Dermis microvascular lymphatic vessel endothelial cell (primary cell): ENCODE measurements at places on chromosomes 16 and 17.

DNA sequence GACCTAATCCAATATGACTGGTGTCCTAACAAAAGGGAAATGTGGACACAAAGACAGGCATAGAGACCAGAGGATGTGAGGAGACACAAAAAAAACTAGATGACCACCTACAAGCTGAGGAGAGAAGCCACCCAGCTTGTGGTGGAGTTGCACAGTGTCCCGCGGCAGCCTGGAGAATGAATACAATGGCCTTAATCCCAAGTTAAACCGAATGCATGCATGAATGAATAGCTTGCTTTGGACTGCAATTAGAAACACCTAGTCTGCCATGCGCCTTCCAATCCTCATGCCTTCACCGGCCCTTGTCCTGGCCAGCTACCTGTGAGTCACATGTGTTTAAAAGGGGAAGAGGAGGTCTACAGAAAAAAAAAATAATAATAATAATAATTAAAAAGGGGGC lies 72.0 kb downstream of the CNGB1 start:
- no peak for DNase-seq

DNA sequence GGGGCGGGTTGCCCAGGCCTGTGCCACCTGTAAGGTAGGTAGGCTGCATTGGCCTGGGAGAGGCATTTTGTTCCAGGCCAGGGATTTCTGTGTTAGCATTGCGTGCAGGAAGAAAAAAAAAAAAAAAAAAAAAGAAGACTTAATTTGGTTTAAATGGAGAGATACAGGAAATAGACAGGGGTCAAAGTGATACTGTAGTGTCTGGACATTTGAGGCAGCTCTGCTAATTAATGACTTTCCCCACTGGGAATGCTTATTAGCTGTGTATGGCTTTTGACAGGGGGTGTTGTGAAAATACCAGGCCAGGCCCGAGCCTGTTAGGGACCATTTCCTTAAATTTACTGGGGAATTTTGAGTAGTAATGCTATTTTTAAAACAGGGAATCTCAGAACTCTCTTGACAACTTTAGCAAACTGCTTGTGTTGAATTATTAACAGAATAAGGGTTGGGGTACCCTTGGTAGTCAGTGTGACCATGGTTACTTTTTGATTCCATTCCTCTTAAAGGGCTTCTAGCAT lies 1.0 kb downstream of the MAP2K4 start:
- no peak for DNase-seq

GRCh38 chr16:52705122-52705521 lies 158.2 kb upstream of the TOX3 start:
- no peak for DNase-seq

DNA sequence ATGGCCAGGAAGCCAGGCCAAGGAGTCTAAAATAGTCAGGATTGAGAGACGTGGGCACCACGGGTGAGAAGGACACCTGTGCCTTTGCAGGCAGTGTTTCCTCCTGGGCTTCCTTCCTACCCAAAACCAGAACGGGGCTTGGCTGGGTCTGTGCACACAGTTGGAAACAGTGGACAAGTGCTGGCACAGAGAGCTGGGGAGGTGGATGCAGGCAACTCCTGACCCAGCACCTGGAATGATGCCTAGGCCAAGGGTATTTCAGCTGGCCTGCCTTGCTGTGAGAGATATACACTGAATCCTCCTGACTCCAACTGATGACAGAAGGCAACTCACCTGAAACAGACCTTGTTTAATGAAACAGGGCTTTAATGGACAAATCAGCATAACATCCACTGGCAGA lies 186.2 kb downstream of the SLC39A11 start:
- peak; percentile 9 for DNase-seq

GRCh38 chr17:50799582-50799981 lies 32.3 kb upstream of the ANKRD40CL start:
- DNase-seq: no peak

DNA sequence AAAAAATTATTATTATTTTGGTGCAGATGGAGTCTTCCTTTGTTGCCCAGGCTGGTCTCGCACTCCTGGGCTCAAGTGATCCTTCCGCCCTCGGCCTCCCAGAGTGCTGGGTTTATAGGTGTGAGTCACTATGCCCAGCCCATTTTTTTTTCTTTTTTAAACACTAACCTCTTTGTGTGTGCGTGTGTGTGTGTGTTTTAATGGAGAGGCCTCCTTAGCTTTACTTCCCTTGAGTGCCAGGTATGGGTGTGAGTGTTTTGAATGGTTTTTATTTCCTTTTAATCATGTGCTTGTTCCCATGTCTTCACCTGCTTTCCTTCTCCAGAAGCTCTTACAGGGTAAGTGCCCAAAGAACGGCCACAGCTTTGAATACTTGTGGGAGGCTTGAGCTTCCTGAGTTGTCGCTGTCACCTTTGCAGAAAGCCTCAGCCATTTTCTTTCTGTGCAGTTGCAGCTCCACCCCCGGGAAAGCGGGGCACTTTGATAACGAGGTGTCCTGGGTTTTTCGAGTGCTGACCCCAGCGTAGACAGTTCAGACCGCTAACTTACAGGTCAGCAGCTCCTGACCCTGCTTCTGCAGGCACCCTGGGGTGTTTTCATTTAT lies 22.6 kb downstream of the AKAP1 start:
- DNase-seq: no peak

- DNase-seq: peak; percentile 17
Measured at GRCh38 chr17:32586666-32587065, 99.9 kb downstream of the CDK5R1 start.

DNA sequence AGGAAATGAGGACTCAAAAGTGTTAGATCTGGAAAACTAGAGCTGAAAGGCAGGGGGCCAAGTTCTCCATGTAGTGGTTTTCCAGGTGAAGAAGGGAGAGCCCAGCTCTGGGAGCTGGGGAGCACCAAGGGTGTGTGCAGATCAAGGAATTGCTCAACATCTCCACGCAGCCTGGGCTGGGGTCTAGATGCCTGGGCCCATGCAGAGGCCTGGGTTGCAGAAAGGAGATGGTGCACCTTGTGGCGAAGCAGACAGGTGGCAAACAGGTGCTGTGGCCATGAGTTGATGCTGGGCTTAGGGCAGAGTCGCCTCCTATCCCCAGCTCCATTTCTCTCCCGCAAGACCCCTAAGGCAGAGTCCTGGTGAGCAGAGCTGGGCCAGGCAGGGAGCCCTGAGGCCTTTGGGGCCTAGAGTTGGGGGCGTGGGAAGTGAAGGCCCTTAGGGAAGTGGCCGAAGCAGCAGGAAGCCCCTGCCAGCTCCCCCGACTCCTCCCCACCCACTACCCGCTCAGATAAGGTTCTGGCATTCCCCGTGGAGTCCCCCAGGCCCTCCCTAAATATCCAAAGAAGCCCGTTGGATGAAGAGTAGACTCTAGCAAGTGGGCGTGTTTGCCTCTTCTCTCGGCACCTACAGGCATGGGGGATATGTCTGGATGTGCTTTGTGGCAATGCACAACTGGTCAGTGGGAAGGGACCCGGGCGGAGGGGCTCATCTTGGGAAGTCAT lies 777 bp downstream of the FOXN1 start:
- no peak for DNase-seq

- no peak for DNase-seq
Measured at GRCh38 chr17:71422968-71423367, 697.9 kb upstream of the SOX9 start.

DNA sequence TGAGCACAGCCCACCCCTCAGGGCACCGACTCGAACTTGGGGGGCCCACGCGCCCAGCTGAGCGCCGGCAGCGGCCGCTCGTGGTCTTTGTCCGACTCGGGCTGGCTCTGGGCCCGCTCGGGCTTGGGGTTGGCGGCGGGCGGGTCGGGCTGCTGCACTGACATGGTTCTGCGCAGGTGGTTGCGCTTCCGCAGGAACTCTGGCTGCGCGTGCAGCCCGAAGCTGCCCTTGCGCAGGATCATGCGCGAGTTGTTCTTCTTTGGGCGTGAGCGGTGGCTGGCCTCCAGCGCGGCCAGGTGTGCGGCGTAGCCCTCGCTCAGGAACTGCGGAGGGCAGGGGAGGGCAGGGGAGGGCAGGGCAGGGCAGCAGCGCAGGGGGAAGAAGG lies 11.1 kb downstream of the PIMREG start:
- peak; percentile 45 for DNase-seq

DNA sequence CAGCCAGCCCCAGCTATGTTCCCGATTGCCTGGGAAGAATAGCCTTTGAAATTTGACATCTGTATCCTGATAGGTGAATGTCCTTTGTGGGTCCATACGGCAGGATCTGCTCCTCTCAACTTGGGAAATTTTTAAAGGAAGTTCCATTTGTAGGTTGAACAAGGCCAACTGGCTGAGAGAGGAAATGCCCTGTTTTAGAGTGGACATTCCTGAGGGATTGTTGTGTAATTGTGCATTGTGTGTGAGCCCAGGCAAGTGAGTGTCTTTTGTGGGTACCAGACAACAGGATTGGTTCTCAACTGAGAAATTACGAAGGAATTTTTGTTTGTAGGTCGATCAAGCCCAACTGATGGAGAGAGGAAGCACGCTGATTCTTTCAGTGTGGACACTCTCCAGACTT lies 2.6 kb upstream of the CPHXL2 start:
- DNase-seq: peak; percentile 52

DNA sequence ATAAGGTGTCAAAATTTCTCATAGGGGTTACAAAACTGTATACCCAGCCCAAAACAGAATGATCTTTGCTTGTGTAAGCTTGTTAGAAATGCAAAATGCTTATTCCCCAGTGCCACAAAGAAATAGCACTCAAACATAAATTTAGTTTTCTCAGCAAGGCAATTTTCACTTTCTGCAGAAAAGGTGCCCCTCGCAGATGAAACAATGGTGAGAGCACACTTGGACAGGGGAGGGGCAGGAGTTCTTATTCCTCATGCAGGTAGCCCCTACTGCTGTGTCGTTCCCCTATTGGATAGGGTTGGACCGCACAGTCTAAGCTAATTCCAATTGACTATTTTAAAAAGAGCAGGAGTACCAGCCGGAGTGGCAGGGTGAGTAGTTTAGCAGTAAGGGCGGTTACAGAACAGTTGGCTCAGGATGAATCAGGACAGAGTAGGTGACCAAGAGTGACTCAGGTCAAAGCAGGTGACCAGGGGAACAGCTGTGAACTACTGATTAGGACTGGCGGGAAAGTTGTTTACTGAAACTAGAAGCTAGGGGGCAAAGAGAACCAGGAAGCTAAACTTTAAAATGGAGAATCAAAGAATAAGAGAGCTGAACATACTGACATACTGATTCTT lies 5.5 kb upstream of the LDHD start:
- no peak for DNase-seq

- DNase-seq: no peak
Measured at GRCh38 chr17:48559840-48560817, 15.2 kb upstream of the HOXB2 start.

GRCh38 chr17:72353502-72353901 lies 232.7 kb downstream of the SOX9 start:
- no peak for DNase-seq

DNA sequence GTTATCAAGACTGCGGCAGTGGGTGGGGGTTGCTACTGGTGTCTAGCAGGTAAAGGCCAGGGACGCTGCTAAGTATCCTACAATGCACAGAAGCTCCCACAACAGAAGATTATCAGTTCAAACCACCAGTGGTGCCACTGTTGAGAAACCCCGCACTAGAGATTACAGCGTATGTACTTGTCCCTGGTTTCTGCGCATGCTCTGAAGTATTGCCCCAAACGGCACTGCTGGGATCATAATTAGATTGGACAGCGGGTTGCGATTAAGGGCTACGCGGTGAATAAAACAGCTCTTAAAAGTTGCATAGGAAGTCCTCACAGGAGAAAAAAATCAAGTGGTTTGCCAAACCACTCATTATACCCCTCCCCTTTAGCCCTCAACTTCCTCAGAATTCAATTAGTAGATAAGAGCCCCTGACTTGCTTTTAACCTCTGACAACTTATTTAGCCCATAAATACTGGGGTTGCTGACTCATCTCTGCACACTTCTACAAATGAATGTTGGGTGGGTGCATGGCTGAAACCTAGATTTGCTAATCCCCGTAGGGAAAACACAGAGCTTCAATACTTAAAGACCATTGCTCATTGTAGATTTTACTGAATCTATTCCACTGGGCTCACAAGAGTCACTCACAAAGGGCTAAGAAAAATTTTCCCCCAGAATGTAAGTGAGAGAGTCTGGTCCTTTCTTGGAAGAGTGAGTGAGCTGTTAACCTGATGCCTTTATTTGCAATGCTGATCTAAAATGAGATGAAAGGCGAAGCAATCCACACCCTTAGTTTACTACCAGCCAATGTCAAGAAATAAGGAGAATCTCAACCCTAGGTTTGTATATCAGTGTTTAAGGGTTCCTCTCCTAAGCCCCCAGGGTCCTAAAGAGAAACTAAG lies 91.8 kb downstream of the RGS9 start:
- no peak for DNase-seq

DNA sequence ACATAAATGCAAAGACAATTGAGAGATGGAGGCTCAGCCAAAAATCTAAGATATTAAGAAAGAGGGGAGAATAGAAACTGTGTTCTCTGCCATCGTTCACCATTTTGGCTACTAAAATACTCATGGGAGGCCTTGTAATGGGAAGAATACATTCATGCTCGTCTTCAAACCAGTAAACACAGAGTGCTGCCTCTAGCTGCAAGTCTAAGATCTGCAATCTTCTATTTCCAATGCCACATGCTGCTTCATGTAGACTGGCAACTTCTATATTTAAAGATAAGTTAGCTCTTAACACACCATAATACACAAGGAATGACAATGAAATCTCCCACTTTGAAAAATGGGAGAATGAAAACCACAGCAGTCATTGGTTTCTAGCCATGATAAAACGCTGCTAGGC lies 387.3 kb downstream of the HS3ST3B1 start:
- DNase-seq: no peak

DNA sequence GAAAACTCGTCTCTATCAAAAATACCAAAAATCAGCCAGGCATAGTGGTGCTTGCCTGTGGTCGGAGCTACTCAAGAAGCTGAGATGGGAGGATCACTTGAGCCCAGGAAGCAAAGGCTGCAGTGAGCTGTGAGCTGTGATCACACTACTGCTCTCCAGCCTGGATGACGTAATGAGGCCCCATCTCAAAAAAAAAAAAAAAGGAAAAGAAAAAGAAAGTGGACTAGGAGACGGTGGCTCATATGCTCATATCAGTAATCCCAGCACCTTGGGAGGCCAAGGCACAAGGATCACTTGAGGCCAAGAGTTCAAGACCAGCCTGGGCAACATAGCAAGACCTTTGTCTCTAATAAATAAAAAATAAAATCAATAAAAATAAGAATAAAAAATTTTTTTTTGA lies 8.8 kb upstream of the SUMO2 start:
- DNase-seq: no peak

DNA sequence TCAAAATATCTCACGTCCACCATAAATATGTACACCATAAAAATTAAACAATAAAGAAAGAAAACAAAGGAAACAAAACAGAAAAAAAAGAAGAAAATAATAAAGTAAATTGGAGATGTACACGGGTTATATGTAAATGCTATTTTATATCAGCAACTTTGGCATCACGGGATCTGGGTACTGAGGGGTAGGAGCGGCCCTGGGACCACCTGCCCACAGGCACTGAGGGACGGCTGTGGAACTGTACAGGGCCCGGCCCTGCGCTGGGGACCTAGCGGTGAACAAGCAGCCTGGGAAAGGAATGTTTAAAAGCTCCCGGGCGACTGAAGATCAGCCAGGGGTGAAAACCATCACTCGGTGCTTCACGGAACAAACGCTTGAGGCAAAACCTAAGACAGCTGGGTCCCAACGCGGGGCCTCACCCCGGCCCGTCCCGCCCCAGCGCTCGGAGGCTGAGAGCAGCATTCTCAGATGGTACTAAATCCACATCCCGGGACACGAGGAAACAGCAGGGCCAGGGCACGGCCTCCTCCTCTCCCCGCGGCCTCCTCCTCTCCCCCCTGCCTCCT lies 31.2 kb downstream of the NXN start:
- DNase-seq: no peak
